ENCODE measurements at places on chromosomes 5 and 9.

DNA sequence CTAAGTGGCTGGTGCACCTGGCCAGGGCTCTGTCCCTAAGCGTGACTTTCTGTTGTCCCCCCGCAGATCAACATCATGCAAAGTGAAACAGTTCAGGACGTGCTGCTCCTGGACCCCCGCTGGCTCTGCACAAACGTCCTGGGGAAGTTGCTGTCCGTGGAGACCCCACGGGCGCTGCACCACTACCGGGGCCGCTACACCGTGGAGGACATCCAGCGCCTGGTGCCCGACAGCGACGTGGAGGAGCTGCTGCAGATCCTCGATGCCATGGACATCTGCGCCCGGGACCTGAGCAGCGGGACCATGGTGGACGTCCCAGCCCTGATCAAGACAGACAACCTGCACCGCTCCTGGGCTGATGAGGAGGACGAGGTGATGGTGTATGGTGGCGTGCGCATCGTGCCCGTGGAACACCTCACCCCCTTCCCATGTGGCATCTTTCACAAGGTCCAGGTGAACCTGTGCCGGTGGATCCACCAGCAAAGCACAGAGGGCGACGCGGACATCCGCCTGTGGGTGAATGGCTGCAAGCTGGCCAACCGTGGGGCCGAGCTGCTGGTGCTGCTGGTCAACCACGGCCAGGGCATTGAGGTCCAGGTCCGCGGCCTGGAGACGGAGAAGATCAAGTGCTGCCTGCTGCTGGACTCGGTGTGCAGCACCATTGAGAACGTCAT, 19.7 kb upstream of the CTSL start:
- no peak for DNase-seq

GRCh38 chr5:84286662-84287061, 98.0 kb downstream of the EDIL3 start:
- DNase-seq: no peak

- DNase-seq: no peak
Observed at GRCh38 chr9:8282535-8282934, 483.0 kb upstream of the DMAC1 start.

- no peak for DNase-seq
Observed at GRCh38 chr5:119279093-119279492, 76.7 kb upstream of the TNFAIP8 start.

DNA sequence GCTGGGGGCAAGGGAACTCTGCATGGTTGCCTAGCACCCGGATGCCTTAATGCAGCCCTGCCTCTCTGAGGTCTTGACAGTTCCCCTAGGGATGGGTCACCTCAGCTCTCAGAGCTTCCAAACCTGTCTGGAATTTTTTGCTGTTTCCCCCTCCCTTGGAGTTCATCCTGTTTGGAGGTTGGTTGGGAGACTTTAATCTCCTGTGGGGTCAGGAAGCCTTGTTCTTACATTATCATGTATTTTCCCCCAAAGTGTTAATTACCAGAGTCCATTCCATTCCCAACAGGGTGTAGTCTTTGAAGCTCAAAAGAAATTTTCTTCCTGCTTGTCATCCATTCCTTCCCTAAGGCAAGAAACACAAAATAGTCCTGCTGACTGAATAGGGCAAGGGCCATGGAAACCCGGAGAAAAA, 150.3 kb upstream of the SPRY4 start:
- DNase-seq: no peak

GRCh38 chr9:7542693-7543092, 256.9 kb downstream of the DMAC1 start:
- no peak for DNase-seq

- no peak for DNase-seq
Observed at GRCh38 chr5:170693701-170694100, 89.8 kb upstream of the GABRP start.

DNA sequence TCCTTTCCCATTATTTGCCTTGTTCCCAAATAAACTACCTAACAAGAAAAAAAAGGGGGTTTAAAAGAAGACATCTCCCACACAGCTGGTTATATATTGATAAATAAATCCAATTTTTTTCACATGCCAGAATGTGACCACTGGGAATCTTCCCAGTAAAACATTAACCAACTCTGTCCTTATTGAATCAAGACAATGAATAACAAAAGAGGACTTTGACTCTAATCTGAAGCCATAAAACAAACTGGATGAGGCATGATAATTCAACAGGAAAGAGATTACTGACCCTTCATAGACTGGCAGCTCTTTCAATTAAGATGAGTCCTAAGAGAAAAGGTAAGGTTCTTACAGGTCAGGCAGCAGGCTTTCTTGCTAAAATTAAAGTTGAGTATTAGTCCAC, 165.8 kb upstream of the CDH6 start:
- no peak for DNase-seq

DNA sequence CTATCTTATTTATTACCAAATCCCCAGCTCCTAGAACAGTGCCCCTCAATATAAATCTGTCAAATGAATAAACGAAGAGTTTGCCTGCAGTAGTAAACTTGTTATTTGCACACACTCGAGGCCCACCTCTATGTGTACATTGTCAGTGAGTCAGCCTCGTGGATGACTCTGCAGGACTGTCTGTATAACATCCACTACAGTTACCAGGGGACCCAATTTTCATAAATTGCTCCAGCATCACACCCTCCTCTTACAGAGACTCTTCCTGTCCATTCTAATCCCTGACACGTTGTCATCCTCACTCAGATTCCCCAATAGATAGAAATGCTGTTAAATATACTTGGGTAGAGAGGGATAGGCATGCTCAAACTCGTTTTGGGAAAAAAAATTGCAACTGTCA, 478.5 kb downstream of the RAB3C start:
- DNase-seq: no peak

GRCh38 chr5:174922955-174923354, 198.6 kb downstream of the MSX2 start:
- no peak for DNase-seq

- DNase-seq: no peak
Observed at GRCh38 chr5:107424491-107424890, 246.2 kb downstream of the EFNA5 start.

DNA sequence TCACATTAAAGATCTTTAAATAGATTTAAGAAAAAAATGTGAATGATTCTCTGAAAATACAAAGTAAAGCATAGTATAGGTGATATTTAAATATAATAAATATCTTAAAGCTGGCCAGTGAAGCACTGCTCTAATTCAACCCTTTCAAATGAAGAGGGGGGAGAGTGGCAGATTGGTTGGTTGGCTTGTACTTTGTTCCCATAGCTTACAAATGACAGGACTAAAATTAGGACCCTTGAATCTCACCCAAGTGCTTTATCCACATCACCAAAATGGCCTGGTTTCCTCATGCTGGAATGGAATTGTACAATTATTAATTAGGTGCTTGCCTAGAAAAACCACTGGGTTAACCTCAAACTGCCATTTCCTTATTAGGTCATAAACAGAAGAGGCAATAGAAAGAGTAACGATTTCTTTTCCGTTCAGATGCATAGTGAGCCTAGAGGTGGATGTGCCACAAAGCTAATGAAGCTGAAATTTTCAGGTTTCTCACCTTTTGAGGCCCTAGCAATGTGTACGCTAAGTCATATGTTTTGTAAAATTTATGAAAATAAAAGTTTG, 354.5 kb upstream of the CDH6 start:
- DNase-seq: no peak

- DNase-seq: no peak
Observed at GRCh38 chr5:154447089-154447725, 1.4 kb downstream of the SAP30L start.

DNA sequence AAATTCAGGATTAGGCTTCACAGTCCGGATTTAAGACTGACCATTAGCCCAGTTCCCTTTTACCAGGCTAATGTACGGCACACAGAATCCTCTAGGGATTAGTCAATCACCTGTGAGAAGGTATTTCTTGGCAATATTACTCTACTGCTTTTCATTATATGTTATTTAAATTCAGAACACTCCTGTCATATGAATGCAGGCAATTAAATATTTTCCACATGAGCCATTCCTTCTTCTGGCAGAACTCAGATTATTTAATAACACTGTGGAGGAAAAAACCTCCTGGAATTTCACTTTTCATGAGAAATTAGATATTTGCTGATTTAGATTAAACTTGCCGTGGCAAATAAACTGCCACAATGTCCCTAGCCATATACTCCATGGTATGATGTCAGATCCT, 1357.5 kb upstream of the C9orf72 start:
- no peak for DNase-seq

DNA sequence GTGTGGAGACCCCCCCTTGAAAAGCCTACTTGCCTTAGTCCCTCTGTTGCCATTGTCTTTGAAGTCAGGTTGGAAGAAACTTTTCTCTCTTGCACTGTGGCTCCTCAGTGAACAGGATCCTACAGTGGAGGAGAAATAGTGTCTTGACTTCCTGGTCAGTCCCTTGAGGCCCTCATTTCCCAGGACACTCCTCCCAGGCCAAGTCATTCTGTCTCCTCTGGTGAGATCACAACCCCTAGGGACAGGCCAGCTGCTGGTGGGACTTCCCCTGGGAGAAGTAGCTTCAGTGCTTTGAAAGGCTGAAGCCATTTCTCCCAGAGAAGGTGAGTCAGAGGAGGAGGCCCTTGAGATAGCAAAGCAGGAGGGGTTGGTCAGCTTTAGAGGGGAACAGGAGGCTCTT, 10.1 kb upstream of the GRIA1 start:
- no peak for DNase-seq

DNA sequence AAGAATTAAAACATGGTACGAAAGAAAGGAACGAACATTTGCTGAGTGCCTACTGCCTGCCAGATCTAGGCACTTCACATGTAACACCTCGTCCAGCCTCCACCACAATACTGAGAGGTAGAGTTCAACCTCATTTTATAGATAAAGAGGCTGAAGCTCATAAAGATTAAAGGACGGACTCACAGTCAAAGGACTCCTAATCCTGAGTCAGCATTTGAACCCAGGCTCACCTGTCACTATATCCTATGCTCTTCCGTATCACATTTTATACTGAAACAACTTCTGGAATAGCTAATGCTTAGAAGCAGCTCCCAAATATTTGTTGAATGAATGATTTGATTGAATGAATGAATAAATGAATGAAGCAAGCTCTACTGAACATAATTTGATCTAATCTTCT, 22.5 kb downstream of the PDCD1LG2 start:
- DNase-seq: no peak

DNA sequence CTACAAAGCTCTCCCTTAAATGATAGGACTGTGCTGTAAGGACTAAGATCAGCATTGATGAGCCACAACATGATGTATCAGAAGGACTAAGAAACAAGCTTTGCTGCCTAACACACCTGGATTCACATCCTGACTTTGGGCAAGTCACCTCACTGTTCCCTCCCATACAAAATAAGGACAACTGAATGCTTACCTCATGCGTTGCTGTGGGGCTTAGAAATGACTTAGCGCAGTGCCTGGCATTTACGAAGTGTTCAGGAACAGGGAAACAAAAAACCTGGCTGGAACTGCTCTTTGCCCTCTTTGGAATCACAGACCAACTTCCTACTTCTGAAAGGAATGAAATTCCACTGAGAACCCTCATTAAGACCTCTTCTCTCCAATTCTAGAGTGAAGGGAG, 113.7 kb downstream of the BAAT start:
- DNase-seq: no peak

- DNase-seq: no peak
Observed at GRCh38 chr9:2134391-2134790, 119.2 kb downstream of the SMARCA2 start.

DNA sequence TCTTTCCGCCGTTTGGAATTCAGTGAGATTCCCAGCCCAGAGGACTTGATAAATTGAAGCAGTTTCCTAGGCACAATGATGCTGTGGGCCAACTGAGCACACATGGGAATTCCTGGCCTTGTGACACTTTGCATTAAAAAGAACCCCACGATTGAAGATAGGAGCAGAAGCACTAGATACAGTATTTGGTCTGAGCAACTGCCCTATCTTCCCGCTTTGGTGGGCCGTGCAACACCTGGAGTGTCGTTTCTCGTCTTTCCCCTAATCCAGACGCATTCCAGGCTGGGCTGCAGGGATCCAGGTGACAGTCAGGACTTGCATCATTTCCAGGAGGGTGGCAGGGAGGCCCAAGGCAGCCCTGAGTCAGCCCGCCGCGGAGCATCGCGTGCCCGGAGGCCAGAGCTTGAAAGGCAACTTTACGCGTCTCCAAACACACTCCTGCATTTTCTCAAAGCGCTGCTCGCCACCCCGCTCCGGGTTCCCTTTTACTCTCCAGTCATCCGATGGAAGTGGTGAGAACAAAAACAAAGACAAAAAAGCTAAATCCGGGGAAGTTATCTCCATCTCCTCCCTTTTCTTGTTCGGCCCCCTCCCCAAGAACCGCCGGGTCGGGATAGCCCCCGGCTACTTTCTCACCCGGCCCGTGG, 753 bp upstream of the STC2 start:
- DNase-seq: peak; percentile 48

- no peak for DNase-seq
Observed at GRCh38 chr9:95740217-95741004, 135.1 kb upstream of the ERCC6L2 start.

DNA sequence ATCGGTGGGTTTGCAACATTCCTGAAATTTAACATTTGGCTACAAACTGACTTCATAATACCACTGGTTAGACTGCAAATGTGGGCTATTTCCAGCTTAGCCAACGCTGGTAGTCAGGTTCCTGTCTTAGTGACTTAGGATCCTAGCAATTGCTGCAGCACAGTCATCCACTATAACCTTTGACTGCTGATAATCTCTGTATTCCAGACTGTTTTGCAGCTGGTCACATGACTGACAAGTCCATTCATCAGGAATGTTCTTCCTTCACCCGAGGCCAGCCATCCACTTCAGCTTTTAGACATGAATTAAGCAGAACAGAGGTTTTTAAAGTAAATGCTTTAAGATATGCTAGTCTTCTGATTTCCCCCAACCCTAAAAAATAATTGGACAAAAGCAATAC, 425.9 kb upstream of the MPDZ start:
- no peak for DNase-seq

- no peak for DNase-seq
Observed at GRCh38 chr9:97567182-97567893, 65.8 kb downstream of the TSTD2 start.

- DNase-seq: no peak
Observed at GRCh38 chr5:6710551-6711318, 2.5 kb upstream of the TENT4A start.

- no peak for DNase-seq
Observed at GRCh38 chr5:124524552-124525232, 221.7 kb downstream of the ZNF608 start.

DNA sequence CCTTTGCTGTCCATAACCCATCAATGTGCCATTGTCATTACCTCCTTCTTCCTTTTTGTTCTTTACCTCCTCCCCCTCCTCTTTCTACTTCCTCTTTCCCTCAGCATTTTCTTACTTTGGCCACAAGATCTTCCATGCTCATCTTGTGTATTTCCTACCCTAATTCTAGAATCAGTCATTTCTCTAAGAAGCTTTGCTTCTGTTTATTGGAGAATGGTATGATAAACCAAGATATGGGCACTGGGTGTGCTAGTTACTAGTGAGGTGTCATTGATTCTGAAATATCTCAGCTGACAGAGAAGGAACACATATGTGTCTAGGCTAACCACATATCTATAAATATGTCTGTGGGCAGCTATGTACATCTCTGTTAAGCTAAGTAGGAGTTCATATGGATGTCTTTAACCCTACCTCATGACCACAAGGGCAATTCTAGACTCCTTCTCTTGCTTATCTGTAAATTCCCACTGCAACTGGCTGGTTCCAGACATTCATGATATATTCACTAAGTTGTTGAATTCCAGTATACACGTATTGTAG, 2051.3 kb upstream of the CDH9 start:
- DNase-seq: no peak
